CD8-positive, alpha-beta T cell (primary cell): ENCODE measurements at places on chromosomes 1 and 21.

- no peak for DNase-seq
Measured at GRCh38 chr1:228839656-228840055, 104.4 kb downstream of the RHOU start.

DNA sequence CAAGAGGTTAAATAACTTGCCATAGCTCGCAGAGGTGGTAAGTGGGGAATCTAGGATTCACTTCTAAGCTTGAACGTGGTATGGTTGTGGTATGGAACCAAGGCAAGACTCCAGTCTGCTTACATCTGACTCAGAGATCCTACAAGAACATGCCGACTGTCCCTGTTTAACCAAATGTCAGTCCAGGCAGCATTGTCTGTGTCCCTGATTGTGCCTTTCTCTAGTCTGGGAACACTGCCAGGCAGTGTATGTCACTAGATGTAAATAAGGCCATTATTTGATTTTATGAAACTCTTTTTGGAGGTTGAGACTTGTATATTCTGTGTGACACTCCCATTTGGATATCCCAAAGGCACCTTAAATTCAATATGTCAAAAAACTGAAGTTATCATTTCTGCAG, 96.0 kb downstream of the NOS1AP start:
- DNase-seq: no peak

GRCh38 chr21:27393726-27394125, 426.8 kb upstream of the ADAMTS5 start:
- DNase-seq: no peak

DNA sequence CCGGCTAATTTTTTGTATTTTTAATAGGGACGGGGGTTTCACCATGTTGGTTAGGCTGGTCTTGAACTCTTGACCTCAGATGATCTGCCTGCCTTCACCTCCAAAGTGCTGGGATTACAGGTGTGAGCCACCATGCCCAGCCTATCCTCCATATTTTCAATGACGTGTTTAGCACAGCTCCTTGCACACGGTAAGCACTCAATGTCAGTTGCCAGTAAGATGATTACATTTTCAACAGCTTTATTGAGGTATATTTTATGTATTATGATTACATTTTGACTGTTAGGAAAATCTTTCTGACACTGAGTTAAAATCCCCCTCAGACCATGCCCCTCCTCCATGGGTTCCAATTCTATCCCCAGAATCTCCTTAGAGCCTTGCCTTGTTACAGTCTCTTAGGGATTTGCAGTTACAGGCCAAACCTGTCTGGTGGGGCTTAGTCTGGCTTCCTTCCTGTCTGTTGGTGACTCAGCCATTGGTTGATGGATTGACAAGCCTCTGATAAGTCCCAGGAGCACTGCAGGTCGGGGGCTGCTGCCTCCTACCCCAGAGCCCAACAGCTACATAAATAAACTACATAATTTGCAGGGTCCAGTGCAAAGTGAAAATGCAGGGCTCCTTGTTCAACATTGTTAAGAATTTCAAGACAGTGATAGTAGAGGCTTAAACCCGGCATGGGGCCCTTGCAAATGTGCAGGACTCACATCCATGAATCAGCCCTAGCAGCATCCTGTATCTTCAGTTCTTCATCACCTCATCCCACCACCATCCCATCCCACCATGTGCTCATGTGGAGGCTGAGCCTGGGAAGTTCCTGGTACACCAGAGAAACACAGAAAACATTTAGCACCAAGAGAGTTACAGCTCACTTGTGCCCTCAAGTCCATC, 23.4 kb downstream of the COA7 start:
- DNase-seq: no peak

GRCh38 chr1:168875831-168876230, 146.8 kb upstream of the DPT start:
- no peak for DNase-seq

- DNase-seq: no peak
Measured at GRCh38 chr1:64754173-64754572, 9.3 kb downstream of the RAVER2 start.

GRCh38 chr1:196387766-196388165, 220.5 kb downstream of the KCNT2 start:
- DNase-seq: no peak
